ENCODE measurements at places on chromosomes 4 and X.

GRCh38 chr4:109648266-109648996 lies 54.8 kb downstream of the CASP6 start:
- no peak for DNase-seq

DNA sequence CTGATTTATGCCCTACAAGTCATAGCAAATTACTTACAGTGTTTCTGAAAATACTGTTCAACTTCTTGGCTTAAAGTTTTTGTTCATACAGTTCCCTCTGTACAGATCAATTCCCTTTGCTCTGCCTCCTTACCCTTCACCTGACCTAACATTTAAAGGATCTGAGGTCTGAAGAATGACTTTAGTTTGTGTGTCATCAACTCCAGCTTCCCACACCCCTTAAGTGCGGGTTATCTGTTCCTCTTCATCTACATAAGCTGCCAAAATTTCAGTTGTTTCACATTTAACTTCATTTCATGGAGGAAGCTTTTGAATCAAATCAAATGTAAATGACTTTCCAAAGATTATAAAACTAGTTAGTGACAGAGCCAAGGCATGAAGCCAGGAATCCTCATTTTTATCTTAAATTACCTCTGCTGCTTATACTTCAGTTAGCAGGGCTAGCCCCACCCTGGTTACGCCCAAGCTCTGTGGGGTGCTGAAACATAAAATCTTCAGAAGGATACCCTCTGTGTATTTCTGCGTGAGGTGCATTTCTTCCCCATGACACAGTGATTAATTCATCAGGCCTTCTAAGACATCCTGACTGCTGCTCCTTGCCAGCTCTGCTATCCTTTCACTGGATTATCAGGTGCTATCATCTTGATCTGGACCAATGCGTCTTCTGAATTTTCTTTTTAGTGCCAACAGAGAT lies 16.5 kb downstream of the CXCL1 start:
- DNase-seq = no peak

DNA sequence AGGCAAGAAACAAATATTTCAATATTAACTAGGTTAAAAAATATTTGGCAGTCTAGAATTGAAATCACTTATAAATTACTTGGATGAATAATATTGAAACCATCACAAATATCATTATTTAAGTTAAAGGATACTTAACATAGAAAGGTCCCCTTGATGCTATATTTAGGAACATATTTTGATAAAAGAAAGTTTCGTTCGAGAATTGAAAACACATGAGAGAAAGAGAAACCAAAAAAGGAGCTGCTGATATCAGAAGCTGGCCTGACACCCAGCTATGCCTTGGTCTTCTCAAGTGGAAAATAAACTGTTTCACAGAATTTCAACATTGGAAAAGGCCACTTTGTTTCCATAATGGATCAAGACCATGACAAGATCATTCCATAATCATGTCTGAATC lies 762.4 kb downstream of the DMD start:
- no peak for DNase-seq

DNA sequence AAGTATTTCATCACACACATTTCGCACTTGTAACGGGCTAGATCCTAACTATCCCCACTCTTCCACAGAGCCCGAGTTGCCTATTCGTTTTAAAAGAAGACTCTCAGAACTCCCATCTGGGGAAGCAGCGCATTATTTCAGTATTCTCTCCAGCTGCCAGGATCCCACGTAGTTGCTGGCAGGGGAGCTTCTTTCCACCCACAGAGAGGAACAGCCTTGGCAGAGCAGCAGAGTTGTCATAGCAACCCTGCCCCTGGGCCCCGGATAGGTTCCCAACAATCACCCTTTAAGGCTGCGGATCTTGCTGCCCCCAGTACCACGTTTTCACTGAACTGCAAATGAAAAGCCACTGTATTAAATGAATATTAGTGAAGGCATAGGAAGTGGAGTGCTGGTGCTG lies 106.7 kb downstream of the GPM6A start:
- DNase-seq = no peak

GRCh38 chr4:187141101-187141500 lies 417.4 kb upstream of the FAT1 start:
- DNase-seq = no peak

DNA sequence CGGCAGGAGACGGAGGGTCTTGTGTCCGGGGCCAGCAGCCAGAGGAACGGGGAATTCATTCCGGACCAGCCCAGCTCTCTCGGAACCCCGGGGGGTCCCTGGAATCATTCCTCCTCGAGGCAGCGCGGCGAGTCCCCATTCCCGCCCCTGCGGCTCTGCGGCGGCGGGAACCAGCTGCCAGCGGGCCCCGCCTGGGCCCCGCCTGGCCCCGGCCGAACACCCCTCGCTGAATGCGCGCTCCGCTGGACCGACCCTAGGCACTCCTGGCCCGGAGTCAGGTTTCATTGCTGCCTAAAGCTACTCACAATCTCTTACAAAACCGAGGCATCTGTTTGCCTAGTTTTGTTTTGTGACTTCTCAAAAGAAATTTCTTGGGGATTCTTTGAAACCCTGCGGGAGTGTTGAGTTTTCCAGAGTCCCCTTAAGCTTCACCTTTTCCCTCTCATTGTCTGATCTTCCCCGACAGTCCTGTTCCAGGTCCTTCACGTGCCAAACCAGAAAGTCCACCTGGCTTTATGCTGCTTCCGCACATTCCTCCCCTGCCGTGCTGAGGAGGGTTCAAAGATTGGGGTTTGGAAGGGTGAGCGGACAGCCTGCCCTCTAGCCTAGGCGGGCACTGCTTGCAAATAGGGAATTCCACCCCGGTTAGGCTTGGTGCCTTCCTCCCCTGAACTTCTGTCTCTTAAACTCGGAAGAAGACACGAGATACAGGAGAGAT lies 789 bp downstream of the ARHGAP10 start:
- no peak for DNase-seq

GRCh38 chr4:170395773-170396172 lies 306.0 kb upstream of the AADAT start:
- DNase-seq = no peak

- DNase-seq = no peak
Observed at GRCh38 chrX:13760426-13760825, 25.9 kb downstream of the OFD1 start.

- no peak for DNase-seq
Observed at GRCh38 chr4:87734084-87734483, 65.3 kb upstream of the IBSP start.

- no peak for DNase-seq
Observed at GRCh38 chr4:74570095-74570494, 125.2 kb downstream of the AREG start.

- DNase-seq = no peak
Observed at GRCh38 chr4:155248002-155248896, 39.8 kb downstream of the NPY2R start.

GRCh38 chr4:156775813-156776212 lies 195.8 kb downstream of the PDGFC start:
- no peak for DNase-seq

DNA sequence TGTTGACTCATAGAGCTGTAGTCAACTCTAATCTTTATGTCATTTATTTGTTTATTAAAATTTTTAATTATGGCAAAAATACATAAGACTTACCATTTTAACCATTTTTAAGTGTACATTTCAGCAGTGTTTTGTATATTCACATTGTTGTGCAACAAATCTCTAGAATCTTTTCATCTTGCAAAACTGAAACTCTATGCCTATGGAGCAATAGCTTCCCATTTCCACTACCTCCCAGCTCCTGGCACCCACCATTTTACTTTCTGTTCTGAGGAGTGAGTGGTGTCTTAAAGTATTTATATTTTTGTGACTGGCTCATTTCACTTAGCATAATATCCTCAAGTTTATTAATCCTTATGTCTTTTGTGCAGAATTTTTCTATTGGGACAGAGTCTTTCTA lies 181.0 kb downstream of the GPAT3 start:
- DNase-seq = no peak

DNA sequence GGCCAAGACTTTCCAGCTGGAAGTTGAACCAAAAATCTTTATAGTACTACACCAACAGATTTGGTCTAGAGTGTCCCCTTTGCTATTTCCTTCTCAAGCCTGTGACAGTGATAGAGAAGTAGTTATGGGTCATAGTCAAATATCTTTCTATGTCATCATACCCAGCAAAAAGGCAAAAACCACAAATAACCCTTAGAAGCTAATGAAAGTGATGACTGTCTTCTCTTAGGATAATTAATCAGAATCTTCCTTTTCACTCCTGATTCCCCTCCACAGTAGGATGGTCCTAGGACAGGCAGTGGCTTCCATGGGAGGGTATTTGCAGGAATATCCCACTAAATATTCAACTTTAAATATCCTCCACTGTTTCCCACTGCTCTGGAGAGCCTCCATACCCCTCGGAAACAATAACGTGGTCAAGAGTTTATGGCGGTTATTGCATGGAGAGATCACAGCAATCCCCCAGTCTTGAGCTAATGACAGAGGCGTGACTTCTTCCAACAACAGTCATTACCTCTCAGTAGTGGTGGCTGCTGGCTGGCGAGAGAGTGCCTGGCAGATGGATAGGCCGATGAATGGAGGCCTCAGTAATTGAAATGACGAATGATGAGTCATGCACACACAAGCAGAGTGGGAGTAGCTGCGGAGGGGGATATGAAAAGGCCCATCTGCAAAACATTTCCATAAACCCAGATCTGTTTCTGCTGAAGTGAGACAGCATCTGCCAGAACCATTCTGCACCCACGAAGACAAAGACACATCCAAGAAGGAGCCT lies 154.9 kb downstream of the STK32B start:
- no peak for DNase-seq

DNA sequence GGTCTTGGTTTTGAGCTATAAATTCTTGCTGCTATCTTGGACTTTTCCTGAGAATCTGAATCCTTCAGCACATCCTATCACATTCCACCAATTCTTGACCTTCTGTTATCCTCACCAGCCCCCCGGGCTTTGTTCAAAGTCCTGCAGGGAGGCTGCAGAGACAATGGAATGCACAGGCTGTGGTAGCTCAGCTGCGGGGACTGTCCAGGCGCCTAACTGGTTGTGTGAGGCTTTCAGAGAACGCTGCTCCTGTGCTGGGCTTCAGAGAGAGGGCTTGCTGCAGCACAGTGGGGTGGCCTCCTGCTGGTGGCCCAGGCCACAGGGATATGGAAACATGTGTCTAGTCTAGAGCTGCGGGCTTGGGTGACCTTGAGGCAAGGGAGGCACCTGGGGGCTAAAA lies 196.3 kb upstream of the GATB start:
- DNase-seq = no peak

DNA sequence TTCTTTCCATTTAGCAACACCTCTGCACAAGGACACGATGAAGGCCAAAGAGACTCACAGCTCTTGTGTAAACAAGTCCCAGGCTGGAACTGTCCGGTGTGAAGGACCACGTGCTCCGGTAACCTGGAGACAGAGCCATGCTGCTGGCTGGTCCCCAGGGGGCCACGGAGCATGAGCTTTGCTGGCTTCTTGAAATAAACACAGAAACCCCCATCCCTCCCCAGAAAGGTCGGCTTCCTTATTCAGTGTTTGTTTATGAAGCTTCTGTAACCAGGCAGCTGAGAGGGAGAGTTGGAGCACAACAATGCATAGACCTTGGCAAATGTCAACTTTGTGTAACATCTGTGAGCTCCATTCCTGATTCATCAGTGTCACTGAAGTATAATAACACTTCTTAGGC lies 109.4 kb downstream of the GPR143 start:
- DNase-seq = no peak

DNA sequence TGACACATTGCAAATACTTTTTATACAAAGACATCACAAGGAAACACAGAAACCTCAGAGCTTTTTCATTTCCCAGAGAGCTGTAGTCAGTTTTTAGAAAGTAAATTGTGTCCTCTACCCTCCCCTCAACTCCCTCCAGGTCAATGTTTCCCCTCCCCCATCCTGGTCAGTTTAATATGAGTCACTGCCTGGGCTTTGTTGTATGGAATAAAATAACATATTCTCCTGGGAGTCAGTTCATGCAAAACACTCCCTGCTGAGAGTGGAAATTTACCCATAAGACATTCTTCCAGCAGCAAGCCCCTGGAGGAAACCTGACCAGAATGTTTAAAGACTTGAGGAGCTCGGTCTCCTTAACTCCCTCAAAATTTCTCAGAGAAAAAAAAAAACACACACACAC lies 270.1 kb upstream of the LDB2 start:
- DNase-seq = no peak

DNA sequence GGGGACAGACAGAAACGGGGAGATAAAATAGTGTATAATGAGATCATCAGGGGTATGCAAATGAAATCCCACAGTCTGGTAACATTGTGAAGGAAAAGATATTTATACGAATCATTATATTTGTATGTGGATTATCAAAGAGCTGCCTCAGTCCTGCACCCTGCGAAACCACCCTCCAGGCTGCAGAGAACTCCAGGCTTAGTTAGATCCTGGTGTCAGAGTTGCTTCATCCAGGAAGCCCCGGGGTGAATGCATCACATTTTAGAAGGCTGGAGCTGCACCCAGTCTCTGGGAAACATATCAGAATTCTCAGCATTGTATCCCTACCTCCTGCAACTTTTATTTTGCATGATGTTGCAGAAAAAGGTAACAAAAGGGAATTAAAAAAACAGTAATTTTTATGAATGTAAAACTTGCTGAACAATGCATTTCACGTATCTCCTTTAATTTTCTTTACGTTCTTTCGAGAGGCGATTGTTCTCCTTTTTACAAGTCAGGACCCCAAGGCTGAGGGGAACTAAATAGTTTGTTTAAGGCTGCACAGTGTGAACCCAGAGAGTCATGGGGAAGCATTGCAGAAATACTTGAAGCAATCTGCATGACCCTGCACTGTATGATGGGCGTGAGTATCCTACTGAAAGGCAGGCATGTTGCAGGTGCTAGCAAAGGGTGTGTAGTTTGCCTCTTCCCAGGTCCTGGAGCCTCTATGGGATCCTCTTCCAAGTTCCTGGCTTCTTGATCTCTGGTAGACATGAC lies 299.5 kb upstream of the CLNK start:
- no peak for DNase-seq

DNA sequence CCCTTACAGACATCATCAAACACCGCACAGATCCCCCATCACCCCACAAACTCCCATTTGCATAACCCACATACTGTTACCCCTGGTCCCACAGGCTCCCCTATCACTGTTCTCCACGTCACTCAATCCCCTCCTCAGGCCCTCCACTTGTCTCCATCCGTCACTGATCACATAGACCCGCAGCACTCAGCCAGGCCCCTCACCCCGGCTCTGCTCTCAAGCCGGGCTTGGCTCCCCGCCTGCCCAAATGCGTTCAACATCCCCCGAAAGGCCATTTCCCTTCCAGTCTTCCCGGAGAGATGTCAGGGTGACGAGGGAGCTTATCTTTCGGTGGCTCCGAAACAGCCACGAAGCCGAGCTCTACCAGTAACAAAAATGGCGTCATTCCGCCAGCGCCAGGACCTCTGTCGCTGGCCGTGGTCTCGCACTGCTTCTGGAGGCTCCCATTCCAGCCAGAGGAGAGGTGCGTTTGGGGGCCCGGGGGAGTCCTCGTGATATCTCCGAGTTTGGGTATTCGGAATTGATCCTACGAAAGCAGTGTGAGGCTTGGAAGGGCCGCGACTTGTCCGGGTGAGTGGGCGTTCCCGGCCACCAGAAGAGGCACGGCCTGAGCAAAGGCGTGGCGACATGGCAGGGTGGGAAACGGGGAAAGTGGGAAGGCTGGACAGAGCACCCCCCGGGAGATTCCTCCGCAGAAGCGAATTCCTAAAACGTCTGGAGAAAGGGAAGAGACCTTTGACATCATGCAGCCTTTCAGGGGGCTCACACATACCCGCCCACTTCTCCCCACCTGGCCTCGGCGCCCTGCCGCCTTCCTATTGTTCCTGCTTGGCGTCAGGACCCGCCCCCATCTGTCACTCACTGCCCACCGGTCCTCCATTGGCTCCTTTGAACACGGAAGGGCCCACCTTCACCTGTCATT lies at the start of gene ZNF630:
TSS of gene ZNF630 (minus strand) at position 577 of the 922 bp plus-strand sequence. CDS start 4,754 bp downstream, outside the sequence.
- peak; percentile 40 for DNase-seq

GRCh38 chr4:32427566-32427965 lies 1707.4 kb downstream of the PCDH7 start:
- no peak for DNase-seq

- peak; percentile 30 for DNase-seq
Observed at GRCh38 chrX:19382555-19383145, 38.9 kb downstream of the PDHA1 start.

Measured in stimulated activated CD4-positive, alpha-beta T cell treated with anti-CD3 and anti-CD28 coated beads, Interleukin-2, amount 100 ng/mL, for 4 hours (primary cell).